Common myeloid progenitor, CD34-positive (primary cell): ENCODE measurements at places on chromosomes 12 and 14.

GRCh38 chr14:85789506-85789905, 259.6 kb downstream of the FLRT2 start:
- no peak for DNase-seq

DNA sequence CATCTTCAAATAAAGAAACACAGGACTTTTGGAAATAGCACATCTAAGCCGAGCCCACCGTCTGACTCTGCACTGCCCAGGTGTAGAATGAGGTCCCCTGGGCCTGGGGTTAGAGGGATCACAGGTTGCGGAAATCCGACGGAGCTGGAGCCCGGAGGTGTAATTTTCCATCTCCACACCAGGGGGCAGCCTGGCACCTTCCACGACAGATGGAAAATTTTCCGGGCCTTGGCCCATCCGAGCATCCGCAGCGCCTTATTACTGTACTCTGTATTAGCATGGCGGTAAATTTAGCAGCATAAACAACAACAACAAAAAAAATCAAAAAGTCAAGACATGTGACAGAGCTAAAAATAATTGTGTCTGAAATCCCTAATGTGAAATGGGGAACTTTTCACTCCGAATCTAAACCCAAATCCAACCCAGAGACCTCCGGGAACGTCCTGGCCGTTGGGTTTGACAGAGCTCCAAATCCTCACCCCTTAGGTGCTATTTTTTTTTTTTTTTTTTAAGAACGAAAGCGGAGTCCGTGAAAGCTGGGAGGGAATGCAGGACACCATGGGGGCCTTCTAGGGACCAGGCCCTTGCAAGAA, 93.9 kb downstream of the KSR2 start:
- peak; percentile 50 for DNase-seq

DNA sequence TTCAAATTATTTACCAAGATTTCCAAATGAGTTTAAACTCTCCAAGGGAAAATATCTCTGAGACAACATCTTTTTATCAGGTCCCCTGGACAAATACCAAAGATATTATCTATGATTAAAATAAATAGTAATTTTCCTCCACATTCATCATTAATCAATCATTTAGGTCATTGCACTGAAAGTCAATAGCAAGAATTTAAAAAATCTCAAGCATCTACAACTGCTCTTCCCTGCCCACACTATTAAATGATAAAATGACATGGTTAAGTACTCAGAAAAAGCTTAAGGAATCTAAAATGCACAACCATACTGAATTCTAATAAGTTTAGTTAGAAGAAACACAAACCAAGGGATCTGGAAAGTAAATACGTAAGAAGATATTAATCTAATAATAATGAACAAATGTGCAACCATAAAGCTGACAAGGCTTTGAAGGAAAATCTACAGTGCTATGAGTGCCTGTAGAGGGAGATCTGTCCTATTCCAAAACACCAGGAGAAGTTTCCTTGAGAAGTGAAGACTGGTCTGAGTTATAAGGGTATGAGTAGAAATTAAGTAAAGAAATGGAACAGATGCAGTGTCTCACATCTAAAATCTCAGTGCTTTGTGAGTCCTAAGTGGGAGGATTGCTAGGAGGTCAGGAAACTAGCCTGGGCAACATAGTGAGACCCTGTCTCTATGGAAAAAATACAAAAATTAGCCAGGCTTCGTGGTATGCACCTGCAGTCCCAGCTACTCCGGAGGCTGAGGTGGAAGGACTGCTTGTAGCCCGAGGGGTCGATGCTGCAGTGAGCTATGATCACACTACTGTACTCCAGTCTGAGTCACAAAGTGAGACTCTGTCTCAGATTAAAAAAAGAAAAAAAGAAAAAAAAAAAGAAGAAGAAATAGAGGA, 19.2 kb downstream of the INTS13 start:
- no peak for DNase-seq

DNA sequence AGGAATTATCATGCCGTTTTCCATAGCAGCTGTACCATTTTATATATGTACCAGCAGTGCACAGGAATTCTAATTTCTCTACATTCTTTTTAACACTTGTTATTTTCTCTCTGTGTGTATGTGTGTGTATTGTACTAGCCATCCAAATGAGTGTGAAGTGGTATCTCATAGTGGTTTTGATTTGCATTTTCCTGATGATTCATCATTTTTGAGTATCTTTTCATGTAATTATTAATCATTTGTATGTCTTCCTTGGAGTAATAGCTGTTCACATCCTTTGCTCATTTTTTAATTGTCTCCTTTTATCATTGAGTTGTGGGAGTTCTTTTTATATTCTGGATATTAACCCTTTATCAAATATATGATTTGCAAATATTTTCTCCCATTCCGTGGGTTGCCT, 95.6 kb upstream of the MANSC4 start:
- no peak for DNase-seq

DNA sequence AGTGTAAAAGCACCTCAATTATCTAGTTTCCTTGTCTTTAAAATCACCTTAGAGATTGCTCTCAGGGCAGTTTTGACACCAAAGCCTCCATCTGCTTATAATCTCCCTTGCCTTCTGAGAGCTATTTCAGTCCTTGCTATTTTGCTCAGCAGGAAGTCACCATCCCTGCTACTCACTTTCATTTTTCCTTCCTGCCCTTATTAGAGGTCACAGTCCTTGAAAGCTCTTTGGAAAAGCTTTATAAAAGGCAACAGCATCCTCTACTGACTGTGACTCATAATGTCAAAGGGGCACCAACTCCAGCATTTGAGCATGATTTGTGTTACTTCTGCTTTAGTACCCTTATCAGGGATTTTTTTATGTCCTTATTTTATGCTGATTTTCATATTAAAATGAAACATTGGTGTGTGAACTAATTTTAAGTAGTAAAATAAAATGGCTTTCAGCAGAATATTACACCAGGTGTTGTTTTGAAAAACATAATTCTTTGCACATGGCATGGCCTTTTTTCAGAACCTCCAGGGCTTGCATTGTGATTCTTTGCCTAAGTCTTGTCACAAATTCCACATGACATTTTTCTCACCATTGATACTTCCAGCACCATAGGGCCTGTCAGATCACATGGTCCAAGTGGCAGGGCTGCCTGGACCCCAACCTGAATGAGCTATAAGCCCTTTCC, 213.0 kb downstream of the ADAMTS20 start:
- peak; percentile 68 for DNase-seq

- no peak for DNase-seq
Measured at GRCh38 chr12:45915405-45915804, 75.0 kb downstream of the SCAF11 start.

- no peak for DNase-seq
Measured at GRCh38 chr12:52628111-52628507, 9.8 kb upstream of the KRT73 start.

DNA sequence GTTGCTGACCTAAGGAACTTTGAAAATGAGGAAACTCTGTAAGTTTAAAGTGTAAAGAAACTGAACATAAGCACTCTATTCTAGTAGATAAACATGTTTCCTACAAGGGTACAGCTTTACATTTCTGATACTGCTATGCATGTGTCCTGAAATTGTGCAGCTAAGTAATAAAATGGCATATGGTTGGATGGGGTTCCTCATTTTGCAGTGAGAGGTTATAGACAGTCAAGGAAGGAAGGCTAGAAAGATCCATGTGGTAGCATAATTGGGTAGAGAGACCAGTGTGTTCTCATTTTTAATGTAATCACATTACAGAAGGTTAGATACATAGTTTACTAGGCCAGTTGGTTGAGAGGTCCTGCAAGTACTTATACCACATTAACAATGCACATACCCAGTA, 477.0 kb downstream of the TMEM121 start:
- peak; percentile 80 for DNase-seq

DNA sequence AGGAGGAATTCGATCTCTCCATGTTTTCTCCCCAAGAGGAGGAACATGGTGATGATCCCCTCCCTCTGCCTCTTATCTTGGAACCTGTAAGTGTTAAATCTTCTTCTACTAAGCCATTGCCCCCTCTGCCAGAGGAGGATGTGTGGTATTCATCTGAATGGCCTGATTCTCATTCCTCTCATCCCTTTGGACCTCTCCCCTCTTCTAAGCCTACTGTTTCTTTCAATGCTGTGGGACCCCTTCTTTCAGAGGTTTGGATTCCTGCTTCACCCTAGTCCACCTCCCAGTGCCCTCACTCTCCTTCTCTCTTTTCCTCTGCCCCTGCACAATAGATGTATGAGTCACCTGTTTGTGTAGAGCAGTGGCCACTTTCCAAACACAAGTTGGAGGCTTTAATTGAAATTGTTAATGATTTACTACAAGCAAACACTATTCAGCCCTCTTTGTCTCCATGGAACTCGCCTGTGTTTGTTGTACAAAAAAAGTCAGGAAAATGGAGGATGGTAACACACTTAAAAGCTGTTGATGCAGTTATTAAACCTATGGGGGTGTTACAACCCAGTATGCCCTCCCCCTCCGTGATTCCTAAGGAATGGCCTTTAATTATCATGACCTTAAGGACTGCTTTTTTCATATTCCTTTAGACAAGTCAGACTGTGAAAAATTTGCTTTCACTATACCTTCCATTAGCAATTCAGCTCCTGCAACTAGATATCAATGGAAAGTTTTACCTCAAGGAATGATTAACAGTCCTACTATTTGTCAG, 192.1 kb upstream of the ALG10B start:
- no peak for DNase-seq

GRCh38 chr12:118981285-118982211, at the start of gene SRRM4:
TSS of gene SRRM4 (plus strand) at chr12:118981541. CDS start at chr12:118981883, 342 bp downstream.
- peak; percentile 41 for DNase-seq

GRCh38 chr12:40569626-40570179, 122.5 kb upstream of the CNTN1 start:
- DNase-seq = no peak

DNA sequence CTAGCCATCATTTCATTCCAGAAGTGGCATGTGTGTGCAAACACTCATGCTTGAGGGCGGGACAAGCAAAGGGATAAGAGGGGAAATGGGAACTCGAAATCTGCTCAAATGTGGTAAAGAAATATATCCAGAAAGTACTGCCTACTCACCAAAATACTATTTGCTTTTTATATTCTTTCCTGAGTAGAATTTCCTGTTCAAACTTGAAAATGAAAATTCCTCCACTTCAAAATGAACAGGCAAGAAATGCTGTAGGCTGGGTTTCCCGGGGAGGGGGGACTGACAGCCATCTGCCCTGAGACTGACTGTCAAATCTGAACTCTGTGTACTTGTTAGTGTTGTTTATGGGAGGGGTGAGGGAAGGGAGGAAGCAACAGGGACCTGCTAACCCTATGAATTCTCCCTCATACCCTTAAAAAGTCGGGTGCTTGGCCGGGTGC, 34.6 kb downstream of the NTF3 start:
- no peak for DNase-seq

GRCh38 chr12:102921240-102921639, 4.2 kb upstream of the PAH start:
- DNase-seq = no peak

DNA sequence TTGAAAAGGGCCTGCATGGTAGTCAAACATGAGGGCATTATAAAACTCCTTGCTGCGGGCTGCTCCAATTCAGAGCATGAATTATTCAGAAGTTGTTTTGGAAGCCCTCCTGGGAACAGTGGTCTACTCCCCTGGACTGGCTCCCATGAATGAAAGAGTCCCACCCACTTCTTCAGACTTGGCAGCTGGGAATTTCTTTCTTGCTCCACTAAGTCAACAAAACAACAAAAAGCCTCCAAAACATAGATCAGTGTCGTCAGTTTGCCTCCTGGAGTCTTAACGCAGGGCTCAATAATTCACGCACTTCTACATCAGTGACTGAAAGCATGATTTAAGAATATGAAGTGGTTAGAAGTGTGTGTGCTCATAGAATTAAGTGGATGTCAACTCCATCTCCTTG, 37.9 kb downstream of the AKAP6 start:
- DNase-seq = no peak

DNA sequence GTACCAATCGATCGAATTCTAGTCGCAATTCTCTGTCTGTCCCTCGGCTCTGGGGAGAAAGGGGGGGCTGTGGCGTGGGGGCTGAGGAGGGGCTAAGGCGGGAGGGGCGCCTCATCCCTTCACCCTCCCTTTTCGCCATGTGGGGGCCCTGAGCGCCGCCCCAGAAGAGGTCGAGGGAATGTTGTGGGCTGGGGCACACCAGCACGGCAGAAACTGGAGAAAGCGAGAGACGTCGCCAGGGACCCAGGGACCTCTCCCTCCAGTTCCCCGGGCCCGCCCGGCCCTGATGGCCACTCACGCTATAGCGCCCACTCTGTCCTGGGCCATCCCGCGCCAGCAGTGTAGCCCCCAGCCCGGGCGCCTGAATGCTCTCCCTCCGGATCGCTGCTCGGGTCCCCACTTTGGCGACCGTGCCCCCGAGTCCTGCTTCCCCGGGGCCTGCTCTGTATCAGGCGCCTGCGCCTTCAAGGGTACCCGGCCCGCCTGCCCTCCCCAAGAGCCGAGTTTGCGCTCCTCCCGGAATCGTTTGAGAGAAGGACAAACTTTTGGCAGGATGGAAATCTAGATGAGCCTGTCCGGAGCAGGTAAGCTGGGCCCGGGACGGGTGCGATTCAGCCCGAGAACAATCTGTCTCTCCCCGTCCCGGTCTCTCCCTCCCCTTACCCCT, 62.6 kb downstream of the SMUG1 start:
- DNase-seq = no peak

GRCh38 chr14:28767853-28768741, 1.5 kb downstream of the FOXG1 start:
- peak; percentile 51 for DNase-seq

- DNase-seq = peak; percentile 38
Measured at GRCh38 chr14:89650077-89650978, 233.3 kb upstream of the FOXN3 start.

- DNase-seq = no peak
Measured at GRCh38 chr12:132356691-132357622, 27.6 kb upstream of the GALNT9 start.

- DNase-seq = no peak
Measured at GRCh38 chr14:37642125-37642524, 46.7 kb downstream of the TTC6 start.

DNA sequence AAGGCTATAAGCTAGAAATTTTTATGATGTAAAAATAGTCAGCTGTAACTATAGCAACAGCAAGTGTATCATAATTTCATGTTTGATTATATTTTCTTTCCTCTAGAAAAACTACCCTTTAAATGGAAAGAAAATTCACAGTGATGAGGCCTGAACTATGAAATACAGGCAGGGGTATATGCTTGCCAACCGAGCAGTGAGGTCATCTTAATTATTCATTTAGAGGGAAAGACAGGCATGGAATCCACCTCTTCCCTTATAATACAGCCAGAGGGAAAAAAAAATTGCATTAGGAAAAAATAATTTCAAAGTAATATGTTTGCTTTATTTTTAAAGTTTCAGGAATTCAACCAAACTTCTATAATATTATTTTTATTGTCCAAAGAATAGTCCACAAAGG, 139.8 kb downstream of the EPS8 start:
- no peak for DNase-seq

DNA sequence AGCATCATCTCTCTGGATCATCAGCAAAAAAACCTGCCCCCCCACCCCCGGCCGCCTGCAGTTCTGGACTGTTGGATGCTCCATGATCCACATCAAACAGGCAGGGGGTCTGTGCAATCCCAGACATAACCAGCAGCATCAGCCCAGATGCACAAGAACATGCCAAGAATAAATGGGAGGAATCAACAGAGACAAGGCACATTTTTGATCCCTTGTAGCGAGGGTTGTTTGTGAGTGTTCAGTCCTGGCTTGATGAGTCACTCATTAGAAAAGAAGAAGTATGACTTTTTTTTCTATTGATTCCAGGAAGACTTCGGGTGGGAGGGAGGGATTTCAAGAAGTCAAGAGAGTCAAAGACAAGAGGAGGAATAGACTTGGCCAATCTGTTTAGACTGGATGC, 244.2 kb downstream of the KSR2 start:
- peak; percentile 2 for DNase-seq
